ENCODE measurements at places on chromosomes 2 and 18.

GRCh38 chr2:26651799-26652198 is 10.6 kb upstream of the CIB4 start:
- no peak for DNase-seq

DNA sequence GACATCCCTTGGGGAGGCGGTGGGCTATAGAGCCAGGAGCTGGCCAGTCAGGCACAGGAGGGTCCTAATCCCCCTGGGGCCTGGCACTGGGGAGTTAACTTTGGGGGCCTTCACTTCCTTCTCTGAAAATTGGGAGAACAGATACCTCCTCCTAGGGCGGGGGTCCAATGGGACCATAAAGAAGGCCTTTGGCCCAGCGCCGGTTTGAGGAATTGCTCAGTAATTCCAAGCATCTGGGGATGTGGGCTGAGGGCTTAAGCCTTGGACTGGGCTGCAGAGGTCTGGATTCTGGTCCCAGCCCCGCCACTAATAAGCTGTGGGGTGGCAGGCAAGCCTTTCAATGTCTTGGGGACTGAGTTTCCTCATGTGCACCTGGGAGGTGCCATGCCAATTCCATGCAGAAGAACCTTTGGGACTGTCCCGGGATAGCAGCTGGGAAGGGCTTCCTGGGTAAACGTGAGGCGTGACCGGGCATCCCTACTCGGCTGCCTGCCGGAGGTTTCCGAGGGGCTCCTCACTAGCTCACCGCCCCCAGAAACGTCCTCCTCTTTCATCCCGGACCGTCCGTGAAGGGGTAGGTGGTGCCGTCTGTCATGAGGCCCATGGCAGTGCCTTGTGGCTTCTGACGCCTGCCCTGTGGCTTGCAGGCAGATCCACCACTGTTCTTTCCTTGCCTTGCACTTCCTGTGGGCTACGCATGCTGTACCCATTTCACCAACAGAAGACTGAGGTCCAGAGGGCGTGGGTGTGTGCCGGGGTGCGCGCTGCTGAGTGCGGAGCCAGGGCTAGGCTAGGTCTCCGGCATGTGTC is 67.4 kb upstream of the HPCAL1 start:
- DNase-seq, result no peak

DNA sequence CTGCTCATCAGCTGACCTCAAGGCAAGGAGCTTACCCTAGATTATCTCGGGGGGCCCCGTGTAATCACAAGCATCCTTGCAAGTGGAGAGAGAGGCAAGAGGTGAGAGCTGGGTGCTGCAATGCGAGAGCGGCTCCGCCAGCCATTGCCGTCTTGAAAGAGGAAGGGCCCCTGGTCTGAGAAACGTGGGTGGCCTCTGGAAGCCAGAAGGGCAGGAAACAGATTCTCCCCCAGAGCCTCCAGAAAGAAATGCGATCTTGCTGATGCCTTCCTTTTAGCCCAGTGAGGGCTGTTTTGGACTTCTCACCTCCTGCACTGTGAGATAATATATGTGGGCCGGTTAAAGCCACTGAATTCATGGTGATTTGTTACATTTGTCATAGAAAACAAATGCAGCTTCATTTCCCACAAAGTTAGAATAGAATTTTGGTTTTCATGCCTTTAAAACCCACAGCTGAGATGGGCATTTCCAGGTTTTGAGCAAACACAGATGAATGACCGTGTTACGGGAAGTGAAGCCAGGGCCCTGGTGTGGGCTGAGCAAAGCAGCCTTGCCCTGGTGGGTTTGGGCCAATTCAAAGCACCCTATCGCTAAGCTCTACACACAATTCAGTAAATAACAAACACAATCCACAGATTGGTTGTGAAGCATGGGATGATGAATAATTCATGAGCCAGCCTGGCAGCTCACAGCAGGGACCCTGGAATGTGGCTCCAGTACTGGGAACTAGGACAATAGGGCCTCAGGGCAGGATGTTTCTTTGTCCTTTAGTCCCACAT is 319.9 kb upstream of the HS6ST1 start:
- DNase-seq, result no peak

DNA sequence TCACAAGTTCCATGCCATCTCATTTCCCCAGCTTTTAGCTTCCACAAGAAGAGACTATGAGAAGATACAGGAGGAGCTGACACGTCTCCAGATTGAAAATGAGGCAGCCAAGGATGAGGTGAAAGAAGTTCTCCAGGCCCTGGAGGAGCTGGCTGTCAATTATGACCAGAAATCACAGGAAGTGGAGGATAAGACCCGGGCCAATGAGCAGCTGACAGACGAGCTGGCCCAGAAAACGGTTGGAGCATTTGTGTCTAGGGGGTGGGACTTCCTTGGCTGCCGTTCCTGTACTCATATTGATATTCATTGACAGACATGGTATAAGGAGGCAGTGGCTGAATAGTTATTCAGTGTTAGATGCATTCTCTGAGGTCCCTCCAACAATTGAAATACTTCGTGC is 57.2 kb upstream of the LYPD6B start:
- DNase-seq, result no peak

DNA sequence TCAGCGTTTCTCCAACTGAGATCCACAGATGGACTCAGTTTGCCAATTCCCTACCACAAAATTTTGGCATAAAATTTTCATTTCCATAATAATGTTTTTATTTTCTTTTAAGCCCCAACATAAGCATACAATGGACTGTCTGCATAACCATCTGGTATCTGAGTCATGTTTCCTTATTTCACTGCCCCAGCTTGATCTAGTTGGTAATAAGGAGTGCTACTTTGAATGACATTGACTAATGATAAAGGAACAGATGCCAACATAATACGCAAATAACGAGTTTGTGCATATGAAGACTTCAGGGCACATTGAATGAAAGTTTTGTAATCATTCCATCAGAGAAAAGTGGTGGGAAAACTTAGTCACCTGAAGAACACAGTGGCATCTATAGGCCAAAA is 8.8 kb upstream of the MBD2 start:
- no peak for DNase-seq

GRCh38 chr2:169012812-169013627 is 18.1 kb downstream of the ABCB11 start:
- DNase-seq, result no peak

DNA sequence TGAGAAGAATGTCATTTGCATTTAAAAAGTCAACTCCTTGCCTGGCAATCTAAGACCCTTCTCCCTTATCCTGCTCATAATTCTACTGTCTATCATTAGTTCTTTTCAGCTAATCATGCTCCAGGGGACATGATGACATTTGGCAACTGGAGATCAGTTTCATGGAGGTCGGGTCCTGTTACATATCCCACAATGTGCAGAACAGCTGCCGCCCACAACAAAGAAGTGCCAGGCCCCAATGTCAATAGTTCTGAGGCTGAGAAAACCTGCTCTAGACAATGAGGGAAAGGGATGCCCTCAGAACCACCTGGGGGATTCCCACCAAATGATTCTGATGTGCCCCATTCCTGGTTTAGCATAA is 53.4 kb upstream of the IL1RL1 start:
- DNase-seq, result no peak

DNA sequence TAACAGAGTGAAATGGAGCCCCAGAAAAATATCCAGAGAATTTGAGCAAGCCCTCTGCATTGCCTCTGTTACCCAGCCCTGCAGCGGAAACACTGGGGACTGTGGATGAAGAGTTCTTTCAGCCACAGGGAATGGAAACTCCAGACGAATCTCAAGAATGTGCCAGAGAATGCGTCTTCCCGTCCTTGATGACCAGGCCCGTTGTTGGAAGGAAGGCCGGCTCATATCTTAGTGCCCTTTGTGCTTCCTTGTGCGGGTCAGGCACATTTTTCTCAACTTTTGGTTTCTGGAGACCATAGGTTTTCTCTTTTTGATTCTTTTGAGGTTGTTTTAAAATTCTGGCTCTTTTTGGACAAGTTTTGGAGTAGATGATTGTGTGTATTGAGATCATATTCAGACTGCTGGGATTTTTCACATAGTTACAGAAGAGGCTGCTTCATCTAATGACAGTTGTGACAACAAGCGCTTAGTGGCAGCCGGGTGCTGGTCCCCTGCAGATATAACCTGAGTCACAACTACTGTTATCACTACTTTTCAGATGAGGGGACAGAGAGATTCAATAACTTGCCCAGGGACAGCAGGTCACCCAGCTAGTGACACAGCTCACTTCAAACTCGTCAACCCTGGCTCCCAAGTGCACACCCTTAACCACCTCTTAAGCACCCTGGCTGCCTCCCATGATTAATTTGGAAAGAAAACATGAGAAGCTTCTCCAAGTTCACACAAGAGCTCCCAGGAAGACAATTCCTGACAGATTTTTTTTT is 15.7 kb downstream of the MAL start:
- DNase-seq, result no peak

DNA sequence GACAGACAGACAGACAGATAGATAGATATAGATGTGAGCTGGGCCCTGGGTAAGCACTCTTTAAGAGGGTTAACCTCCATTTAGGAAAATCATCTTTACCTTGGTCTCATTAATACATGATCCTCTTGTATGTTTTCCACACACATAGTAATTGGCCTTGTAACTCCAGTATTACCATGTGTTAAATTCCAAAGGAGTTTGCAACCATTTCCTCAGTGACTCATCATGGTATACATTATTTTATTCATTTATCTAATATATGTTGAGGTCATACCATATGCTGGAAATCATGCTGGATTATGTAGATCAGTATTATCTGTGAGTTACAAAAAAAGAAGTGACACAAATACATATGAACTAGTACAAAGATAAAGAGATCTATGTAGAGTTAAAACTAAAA is 504.3 kb downstream of the DCC start:
- no peak for DNase-seq

- DNase-seq, result no peak
Observed at GRCh38 chr2:79128406-79128805, 8.1 kb downstream of the REG1A start.

- DNase-seq, result no peak
Observed at GRCh38 chr2:149611100-149611820, 23.7 kb upstream of the MMADHC start.

GRCh38 chr2:156615836-156616322 is 179.7 kb downstream of the GPD2 start:
- no peak for DNase-seq

GRCh38 chr2:190052307-190052706 is 10.2 kb downstream of the MSTN start:
- no peak for DNase-seq

DNA sequence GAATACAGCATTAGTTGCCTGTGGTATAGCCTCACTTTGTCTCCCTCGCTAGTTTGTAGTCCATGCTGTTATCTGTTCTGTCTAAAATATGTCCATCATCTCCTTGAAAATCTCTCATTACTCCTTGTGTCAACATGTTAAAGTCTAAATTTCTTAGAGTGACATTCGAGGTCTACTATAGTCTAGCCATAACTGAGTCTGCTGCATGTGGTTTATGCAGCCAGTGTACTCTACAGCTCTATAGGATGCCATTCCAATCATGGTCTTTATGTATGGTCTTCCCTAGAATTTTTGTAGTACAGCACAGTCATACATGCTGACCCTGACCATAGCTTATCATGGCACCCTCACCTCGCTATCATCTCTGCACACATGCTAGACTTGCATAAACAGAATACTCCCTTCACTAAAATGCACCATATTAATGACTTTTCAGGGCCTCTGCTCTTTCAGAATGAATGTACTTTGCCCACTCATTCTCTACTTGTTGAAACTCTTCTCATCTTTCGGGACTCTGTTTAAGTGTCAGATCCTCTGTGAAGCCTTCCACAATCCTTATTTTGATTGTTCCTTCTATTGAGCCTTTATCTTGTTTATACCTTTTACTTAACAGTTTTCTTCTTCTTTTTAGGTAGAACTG is 12.8 kb downstream of the TANK start:
- peak; percentile 17 for DNase-seq

DNA sequence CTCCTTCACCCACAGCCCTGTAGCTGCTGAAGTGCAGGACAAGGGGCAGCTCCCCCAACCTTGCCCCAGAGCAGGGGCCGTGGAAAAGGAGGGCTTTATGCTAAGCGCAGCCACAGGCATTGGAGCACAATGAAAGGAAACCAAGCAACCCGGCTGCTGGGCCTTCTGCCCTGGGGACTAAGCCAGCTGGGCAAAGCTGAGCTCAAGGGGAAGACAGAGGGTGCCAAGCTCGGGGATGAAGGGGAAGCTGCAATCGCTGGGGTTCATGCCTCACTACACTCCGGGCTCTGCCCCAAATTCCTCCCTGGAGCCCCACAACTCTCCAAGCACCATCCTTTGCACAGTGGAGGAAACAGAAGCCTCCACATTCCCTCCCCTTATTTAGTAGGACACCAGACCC is 12.4 kb downstream of the SFXN5 start:
- no peak for DNase-seq

GRCh38 chr2:68994864-68995263 is 18.1 kb upstream of the ANTXR1 start:
- DNase-seq, result no peak

GRCh38 chr2:37920570-37920969 is 4.5 kb upstream of the RMDN2 start:
- DNase-seq, result no peak
